ENCODE measurements at places on chromosomes 2 and 18.
A peak's percentile ranks its signal among the peaks of the same experiment; 100 is the strongest.

DNA sequence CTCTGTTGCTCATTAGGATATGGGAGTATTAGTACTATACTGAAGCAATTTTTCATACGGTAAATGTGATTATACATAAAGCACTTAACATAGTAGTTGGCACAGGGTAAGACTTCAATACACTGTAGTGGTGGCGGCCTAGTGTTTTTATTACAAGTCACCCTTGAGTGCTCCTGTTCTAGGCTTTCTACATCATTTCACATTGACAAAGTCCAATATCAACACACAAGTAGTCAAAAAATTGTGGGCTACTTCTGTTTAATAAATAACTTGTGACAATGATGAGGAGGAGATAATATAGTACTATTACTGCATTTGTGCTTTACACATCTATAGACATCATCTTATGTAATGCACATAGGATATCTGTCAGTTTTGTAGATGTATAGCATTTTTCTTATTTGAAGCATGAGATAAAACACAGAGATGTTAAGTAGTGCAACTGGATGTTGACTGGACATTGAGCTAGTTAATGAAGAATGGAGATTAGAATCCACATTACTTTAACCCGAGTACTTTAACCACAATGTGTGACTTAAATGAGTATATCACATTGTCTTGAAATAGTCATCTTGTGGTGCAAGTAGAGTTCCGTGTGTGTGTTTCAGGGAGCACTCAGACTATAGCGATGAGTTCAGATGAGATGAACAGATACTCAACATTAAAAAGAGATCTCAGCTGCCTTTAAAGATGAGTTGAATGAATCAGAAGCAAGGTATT, 134.8 kb downstream of the ZNF385B start:
- no peak for DNase-seq

- no peak for DNase-seq
Observed at GRCh38 chr2:64637931-64638330, 15.8 kb downstream of the SERTAD2 start.

GRCh38 chr18:29629493-29630036, 1413.0 kb downstream of the DSC3 start:
- DNase-seq = no peak

DNA sequence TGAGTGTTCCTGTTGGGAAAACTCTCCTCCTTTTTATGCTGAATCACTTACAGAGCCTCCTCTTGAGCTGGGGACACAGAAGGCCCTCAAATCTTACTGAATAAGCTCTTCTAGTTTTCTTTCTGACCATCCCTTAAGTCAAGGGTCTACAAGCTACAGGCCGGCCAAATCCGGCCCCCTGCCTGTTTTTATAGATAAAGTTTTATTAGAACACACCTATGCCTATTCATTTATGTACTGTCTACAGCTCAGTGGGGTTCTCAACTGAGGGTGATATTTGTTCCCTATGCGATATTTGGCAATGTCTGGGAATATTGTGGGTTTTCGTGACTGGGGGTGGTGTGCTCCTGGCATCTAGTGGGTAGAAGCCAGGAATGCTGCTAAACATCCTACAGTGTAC, 14.0 kb downstream of the CDC42EP3 start:
- no peak for DNase-seq

DNA sequence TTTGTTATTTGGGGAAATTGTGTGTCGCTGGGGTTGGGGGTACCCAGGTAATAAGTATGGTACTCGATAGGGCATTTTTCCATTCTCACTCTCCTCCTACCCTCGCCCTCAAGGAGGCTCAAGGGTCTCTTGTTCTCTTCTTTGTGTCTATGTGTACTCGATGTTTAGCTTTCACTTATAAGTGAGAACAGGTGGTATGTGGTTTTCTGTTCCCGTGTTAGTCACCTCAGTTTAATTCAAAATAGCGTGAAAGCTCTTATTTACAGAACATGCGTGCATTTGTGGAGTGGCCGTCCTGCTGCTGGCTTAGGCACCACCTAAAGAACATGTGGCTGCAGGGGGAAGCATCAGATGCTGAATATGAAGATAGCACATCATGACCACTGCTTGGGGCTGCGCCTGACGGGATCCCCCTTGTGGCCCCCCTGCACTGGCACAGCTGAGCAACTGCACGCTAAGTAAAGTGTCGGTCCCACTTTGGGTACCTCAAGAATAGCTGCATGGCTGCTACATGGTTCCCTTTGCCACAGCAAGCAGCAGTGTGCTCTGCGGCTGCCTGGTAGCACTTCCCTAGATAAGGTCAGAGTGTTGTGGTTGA, 569.0 kb downstream of the DCDC2C start:
- DNase-seq = no peak

DNA sequence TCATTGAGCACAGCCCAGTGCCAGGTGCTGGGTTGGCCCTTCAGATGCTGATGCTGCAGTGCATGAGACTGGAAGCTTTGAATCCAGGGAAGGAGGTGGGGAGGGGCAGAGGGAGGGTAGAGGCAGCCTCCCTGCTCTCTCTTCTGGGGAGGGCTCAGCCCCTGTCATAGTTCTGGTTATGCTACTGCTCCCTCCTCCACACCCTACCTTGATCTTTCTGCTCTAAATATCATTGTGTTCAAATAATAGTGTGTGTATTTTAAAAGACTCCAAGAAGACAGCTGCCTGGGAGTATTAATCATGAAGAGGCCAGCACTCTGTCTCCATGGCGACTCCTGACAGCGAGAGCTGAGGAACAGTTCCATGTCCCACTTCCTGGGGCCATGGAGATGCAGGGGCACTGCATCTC, 3.8 kb upstream of the EGR4 start:
- no peak for DNase-seq

- DNase-seq = no peak
Observed at GRCh38 chr2:85981579-85982247, 92.9 kb upstream of the ST3GAL5 start.

DNA sequence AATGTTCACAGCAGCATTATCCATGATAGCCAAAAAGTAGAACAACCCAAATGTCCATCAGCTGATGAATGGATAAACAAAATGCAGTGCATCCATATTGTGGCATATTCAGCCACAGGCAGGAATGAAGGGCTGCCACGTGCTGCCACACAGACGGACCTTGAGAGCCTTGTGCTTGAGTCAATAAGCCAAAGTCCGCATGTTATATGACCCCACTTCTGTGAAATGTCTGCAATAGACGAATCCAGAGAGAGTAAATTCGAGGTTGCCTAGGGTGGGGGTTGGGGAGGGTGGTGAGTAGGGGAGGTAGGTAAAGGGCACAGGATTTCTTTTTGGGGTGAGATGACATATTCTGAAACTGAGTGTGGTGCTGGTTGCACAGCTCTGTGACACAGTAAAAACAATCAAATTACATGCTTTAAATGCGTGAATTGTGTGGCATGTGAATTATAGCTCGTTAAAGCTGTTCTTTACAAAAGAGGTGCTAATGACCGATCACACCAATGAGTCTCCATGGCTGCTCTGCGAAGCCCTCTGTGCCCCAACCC, 38.9 kb upstream of the LDLRAD4 start:
- DNase-seq = no peak

GRCh38 chr2:172464400-172465129, 37.2 kb downstream of the ITGA6 start:
- DNase-seq = no peak

GRCh38 chr18:57077005-57077765, 69.7 kb upstream of the BOD1L2 start:
- no peak for DNase-seq

DNA sequence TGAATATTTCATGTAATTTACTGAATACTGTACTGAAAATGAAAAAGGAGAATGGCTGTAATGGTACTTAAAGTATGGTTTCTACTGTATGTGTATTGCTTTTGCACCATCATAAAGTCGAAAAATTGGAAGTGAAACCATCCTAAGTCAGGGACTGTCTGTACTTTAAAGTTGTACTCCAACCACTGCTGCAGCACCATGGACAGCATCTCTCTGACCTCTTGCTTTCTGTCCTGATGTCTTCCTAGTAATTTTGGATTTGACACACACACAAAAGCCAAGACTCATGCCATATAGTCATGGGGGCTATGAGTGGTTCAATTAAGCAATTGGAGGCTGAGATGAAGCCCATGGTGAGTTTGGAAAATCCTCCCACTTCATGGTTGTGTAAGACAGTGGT, 256.3 kb upstream of the PKDCC start:
- peak; percentile 14 for DNase-seq

DNA sequence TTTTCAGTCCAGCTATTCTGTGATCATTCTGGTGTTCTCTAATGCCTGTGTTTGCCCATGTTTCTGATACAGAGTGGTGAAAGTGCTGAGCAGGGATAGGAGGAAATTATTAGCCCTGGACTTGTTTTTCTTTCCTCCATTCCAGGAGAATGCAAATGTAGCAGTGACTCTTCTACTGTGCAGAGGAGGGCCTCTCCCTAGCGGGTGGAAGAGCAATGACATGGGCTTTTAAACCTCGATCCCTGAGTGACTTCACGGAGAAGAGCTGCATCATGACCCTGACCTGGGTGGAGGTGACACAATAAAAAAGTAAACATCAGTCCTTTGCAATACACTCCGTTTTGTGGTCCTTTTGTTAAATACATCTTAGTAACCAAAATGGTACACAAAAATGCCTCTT, 68.0 kb upstream of the NETO1 start:
- no peak for DNase-seq

- no peak for DNase-seq
Observed at GRCh38 chr2:98773907-98774306, 43.0 kb upstream of the MGAT4A start.

GRCh38 chr2:68356599-68357239, 8.4 kb upstream of the PLEK start:
- no peak for DNase-seq

DNA sequence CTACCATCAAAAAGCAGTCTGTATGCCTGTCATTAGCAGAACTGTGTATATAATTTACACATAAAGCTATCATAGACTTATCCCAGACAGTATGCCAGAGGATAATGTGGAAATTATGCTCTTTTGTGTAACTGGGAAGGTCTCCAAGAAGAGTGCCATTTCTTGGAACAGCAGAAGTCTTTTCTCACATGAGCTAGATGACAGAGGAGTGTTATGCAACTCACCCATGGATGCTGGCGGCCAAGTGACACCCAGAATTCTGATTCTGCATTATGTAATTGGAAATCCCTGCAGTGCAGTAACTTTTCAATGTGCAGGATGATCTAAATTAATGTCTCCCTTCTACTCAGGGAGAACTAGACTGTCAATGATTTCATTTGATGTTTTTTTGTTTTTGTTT, 160.0 kb downstream of the UBE2E3 start:
- DNase-seq = no peak

DNA sequence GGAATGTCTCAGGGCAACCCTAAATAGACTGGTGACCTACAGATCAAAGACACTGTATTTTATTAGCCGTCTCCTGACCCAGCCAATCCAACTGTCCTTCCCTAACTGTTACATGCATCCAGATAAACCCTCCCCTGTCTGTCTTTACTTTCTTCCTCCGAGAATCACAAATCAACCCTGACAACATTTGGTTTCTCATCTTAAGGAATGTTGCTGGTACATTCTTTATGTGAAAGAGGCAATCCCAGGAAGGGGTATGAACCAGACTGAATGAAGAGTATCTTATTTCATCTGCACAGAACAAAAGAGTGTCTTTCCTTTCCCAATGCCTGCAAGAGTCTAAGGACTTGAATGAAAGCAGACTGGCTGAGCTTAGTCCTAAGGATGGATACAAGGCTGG, 113.9 kb upstream of the LTBP1 start:
- DNase-seq = no peak

- DNase-seq = no peak
Observed at GRCh38 chr2:159140070-159140769, 146.3 kb downstream of the WDSUB1 start.

GRCh38 chr2:29014811-29015421, 33.8 kb downstream of the TOGARAM2 start:
- DNase-seq = peak; percentile 32

GRCh38 chr18:36296650-36297416, 680 bp upstream of the FHOD3 start:
- peak; percentile 24 for DNase-seq

- DNase-seq = no peak
Observed at GRCh38 chr2:37631698-37632097, 39.7 kb downstream of the CDC42EP3 start.

- no peak for DNase-seq
Observed at GRCh38 chr2:23286758-23287704, 97.9 kb upstream of the KLHL29 start.

GRCh38 chr18:36329684-36330434, 32.3 kb downstream of the FHOD3 start:
- no peak for DNase-seq

DNA sequence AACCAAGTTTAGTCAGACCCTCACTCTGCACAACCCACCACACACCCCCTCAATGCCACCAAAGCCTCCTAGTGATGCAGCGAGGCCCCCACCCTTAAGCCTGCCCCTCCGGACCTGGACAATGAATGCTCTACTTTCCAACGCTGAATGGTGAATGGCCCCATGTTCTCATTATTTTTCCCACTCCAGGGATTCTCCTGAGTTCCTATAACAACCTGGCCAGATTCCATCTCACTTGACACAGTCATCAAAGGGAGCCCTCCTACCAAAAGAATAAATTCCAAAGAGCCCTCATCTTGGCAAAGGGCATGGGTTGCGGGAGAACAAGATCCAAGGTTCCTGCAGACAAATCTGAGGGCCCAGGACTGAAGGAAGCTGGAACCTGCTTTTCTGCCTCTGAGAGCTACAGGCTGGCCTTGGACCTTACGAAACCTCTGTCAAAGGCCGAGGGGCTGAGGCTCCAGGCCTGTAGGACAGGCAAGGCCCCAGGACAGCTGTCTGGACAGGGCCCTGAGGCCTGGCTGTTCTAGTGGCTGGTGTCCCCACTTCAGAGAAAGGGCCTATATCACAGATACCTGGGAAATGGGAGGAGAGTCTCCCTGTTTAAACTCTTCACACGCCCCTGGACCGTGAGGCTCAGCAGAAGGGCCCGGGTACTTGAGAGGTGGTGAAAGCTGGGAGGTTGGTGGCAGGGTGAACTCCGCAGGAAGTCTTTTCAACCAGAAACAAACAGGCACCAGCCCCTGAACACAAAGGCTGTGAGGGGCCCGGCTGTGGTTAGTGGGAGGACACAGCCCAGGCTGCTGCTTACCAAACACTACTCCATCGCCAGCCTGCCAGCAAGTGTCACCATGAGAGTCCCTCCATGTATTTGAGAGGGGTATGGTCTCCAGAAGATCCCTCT, 27.3 kb downstream of the SFXN5 start:
- no peak for DNase-seq

DNA sequence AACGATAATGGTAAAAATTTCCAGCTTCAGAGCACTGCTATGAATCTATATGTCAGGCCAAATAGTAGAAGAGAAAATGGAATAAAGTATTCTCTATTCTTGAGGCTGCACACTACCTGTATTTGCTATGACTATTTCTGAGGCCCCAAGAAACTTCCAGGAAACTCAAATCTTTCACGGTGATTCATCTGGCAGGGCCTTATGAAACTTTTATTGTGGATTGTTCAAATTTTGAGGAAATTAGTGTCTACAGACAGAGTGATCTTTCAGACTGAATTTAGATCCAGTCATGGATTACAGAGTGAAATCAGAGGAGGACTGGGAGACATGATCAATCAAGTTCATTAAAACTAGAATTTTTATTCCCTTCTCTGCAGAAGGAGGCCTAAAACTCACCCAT, 4.1 kb upstream of the VSNL1 start:
- DNase-seq = no peak

All from germinal center (tissue), 1 donor.